ENCODE measurements at places on chromosomes 12 and 14.
A peak's percentile ranks its signal among the peaks of the same experiment; 100 is the strongest.

DNA sequence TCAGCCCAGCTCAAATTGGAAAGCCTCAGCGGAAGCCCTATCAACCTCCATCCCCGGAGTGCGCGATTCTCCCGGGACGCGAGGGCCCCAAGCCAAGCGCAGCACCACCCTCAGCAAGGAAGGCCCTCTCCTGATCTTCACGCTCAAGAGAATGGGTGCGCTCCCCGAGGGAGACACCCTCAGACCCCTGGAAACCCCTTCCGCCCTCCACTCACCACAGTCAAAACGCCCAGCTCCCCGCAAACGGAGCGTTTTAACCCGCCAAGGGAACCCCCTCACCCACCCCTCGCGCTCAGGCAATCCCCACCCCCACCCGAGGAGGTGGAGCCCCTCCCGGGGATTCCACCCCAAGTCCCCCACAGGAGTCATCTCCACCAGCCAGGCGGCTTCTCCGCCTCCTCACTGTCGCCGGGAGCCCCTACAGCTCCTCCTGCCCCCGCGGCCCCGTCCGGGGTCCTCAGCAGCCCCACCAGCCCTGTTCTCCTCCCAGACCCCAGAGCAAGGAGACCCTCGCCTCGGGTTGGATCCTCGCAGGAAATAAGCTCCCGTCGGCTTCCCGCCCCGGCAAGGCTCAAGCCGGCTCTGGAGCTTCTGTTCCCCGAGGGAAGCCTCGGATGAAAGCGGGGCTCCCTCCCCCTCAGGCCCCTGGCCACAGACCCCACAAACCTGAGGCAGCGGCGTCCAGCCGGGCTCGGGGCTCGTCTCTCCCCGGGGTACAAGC is 507 bp downstream of the BAZ2A start:
- peak; percentile 23 for DNase-seq

DNA sequence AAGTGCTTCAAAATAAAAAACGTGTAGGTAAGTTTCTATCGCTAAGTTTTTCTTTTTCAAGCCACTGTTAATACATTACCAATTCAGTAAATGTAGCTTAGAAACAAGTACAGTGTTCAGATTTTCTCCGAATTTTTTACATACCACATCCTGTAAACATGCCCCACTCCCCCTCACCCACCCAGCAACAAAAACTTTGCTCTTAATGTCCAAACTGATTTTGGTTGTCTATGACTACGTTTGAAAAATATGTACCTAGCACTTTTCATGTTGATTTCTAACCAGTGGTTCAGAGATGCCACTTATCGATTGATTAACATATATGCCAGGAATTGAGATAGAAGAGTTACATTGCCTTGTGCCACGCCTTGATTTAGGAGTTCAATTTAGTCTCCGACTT is 663 bp upstream of the LIN7A start:
- peak; percentile 15 for DNase-seq

DNA sequence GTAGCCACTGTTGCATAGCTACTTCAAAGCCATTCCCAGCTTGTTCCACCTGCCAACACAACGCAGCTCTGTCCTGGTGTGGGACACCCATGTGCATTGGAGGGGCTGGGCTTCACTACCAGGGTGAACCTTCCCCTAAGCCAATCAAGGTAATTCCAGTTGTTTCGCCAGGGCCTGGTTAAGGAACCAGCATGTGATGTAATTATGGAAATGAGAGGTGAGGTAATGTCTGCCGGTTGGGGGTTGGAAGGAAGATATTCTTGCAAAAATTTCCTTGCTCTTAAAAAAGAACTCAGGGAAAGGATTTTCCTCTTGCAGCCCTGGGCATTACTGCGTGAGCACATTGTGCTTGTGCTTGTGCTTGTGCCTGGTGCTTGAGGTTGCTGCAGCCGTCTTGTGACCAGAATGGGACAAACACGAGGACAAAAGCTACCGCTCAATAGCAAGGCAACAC is 14.9 kb downstream of the TUBA1C start:
- no peak for DNase-seq

GRCh38 chr14:95197551-95197950 is 40.2 kb upstream of the DICER1 start:
- DNase-seq, result peak; percentile 69

- no peak for DNase-seq
These were observed 5.4 kb downstream of the SLC15A4 start for GRCh38 chr12:128818065-128819022.

DNA sequence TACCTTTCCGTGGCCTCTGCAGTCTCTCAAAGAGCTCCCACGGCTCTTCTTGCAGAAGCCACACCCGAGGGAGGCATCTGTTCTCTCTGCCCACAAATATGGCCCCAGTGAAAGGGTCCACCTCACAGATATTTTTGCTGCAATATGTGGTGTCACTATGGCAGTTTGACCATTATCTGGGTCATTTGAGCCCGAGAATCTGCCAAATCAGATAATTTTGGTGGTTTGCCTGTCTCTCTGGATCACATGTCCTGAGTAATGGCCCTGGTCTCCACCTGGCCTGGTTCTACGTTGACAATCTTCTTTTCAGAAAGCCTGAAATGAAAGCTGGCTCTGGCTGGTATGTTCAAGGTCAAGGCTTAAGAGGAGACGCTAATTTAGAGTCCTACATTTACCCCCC is 5.7 kb upstream of the WSCD2 start:
- DNase-seq, result no peak

GRCh38 chr14:104676694-104677511 is 12.5 kb upstream of the INF2 start:
- peak; percentile 62 for DNase-seq

- no peak for DNase-seq
These were observed 52.9 kb upstream of the CAPRIN2 start for GRCh38 chr12:30807695-30808034.

- no peak for DNase-seq
These were observed 31.6 kb upstream of the PTPRQ start for GRCh38 chr12:80412343-80412953.

DNA sequence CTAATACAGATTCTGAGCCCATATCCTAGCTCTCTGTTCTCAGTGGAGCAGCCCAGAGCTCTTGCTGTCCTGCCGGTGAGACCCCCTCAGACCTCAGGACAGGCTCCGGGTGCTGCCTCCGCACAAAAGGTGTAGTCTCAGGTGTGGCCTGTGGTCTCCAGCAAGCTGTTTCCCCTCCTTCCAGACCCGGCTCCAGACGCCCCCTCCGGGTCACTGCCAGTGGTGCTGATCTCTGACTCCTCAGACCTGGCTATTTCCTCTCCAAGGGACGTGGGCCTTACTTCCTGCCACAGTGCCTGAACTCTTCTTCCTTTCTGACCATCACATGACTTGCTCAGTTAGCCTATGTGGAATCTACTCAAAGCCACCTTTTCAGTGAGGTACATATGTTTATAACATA is 337.5 kb downstream of the GLT1D1 start:
- no peak for DNase-seq

- no peak for DNase-seq
These were observed 910 bp upstream of the NOPCHAP1 start for GRCh38 chr12:104985206-104985605.

- DNase-seq, result peak; percentile 18
These were observed 1.3 kb downstream of the TEAD4 start for GRCh38 chr12:2960390-2960956.

- no peak for DNase-seq
These were observed 49.1 kb downstream of the B4GALNT3 start for GRCh38 chr12:508795-509194.

- DNase-seq, result peak; percentile 81
These were observed 67.4 kb downstream of the LGMN start for GRCh38 chr14:92680781-92681650.

- no peak for DNase-seq
These were observed 1311.5 kb downstream of the TMEM121 start for GRCh38 chr14:106837870-106838269.

DNA sequence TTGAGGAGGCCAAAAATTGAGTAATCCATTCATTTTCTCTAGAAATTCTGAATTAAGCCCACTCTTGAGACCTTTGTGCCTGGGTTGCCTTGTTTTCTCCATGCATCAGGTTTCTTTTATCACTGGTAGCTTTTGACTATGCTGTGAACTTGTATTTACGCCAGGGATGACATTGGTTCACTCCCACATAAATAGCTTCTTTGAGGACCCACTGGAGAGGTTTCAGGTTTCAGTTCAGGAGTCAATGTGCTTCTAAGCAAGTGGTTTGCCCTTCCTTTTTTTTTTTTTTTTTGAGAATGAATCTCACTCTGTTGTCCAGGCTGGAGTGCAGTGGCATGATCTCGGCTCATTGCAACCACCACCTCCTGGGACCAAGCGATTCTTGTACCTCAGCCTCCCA is 10.2 kb upstream of the SLC17A8 start:
- no peak for DNase-seq

GRCh38 chr14:77242752-77243151 is 28.3 kb downstream of the NGB start:
- no peak for DNase-seq

- no peak for DNase-seq
These were observed 221.3 kb downstream of the ANO2 start for GRCh38 chr12:5723711-5724252.

GRCh38 chr12:46915082-46915481 is 89.3 kb upstream of the SLC38A4 start:
- peak; percentile 70 for DNase-seq

DNA sequence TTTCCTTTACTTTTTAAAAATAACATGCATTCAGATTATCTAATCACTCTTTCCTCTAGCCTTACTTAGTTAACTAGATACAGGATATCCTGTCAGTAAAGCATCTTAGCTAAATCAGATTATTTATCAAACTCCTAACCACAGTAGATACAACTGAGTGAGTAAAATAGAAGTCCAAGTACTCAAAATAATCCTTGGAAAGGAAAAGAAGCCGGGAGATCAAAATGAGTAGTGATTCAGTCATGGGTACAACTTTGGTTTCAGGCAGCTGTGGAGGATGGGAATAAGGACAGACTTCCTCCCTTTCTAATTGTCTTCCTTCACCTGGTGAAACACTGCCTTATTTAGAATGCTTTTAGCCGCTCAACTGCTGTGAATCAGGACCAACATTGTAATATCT is 29.4 kb downstream of the GNG2 start:
- DNase-seq, result no peak

DNA sequence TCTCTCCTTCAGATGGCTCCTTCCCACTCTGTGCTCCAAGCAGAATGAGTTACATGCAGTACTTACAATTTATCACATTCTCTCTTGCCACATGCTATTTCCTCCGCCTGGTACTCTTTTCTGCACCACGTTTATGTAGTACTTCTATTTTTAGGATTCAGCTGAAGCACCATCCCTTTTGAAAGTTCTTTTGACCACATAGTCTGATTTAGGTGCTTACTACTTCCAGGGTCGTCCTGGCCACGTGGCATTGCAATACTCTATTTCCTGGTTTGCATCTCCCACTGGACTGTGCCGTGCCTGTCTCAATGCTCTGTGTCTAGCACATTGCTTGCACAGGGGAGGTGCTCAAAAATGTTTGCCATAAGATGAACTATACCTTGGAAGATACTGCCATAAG is 16.3 kb upstream of the TBC1D30 start:
- no peak for DNase-seq

Measured in lung (tissue), 17 donors.